T-helper 2 cell treated with Interferon-gamma antibody and Interleukin-4, amounts not matched to agents 5 μg/mL and 100 μg/mL, for 36 hours (primary cell): ENCODE measurements at places on chromosomes 2 and 18.

GRCh38 chr2:28568533-28568932 lies 72.7 kb downstream of the PLB1 start:
- peaks cover 12% of the 10 kb centered on the region for H3K4me1 ChIP-seq
- peaks cover 4% of the 10 kb centered on the region for H3K36me3 ChIP-seq
- DNase-seq: no peak
- H3K27me3 ChIP-seq: peaks cover 4% of the 10 kb centered on the region
- no peak overlapping the region for H3K4me3 ChIP-seq

- H3K27me3 ChIP-seq: no peaks in the 10 kb centered on the region
- DNase-seq: no peak
- H3K36me3 ChIP-seq: no peaks in the 10 kb centered on the region
- no peak overlapping the region for H3K4me3 ChIP-seq
- no peak overlapping the region for H3K27ac ChIP-seq
Observed at GRCh38 chr2:150555611-150556356, 68.3 kb upstream of the RND3 start.

GRCh38 chr2:231399046-231399852 lies 3.7 kb downstream of the B3GNT7 start:
- no peak overlapping the region for H3K27ac ChIP-seq
- DNase-seq: no peak
- H3K4me3 ChIP-seq: no peak overlapping the region
- no peaks in the 10 kb centered on the region for H3K36me3 ChIP-seq
- H3K27me3 ChIP-seq: peaks cover 24% of the 10 kb centered on the region

DNA sequence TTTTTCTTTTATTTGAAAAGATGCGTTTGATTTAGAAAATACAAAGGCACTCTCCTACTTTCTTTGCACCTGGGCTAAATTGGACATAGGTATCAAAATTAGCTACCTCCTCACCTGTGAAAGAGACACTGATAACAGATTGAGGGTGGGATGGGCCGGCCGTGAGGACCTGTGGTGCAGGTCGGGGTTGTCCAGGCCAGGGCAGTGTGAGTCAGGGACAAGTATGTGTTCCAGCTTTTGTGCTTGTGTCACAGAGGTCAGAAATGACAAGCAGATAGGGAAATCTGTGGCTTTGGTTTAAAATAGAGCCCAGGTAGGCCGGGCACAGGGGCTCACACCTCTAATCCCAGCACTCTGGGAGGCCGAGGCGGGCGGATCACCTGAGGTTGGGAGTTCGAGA lies 22.6 kb downstream of the MYL12B start:
- H3K27me3 ChIP-seq: peaks cover 3% of the 10 kb centered on the region
- H3K4me1 ChIP-seq: peaks cover 2% of the 10 kb centered on the region
- no peak overlapping the region for H3K27ac ChIP-seq
- DNase-seq: no peak
- H3K36me3 ChIP-seq: no peaks in the 10 kb centered on the region

GRCh38 chr2:238262496-238263122 lies 22.8 kb upstream of the HES6 start:
- peaks cover 17% of the 10 kb centered on the region for H3K36me3 ChIP-seq
- H3K27me3 ChIP-seq: no peaks in the 10 kb centered on the region
- H3K4me3 ChIP-seq: no peak overlapping the region
- peaks cover 6% of the 10 kb centered on the region for H3K4me1 ChIP-seq
- H3K27ac ChIP-seq: no peak overlapping the region
